Activated CD4-positive, alpha-beta T cell treated with anti-CD3 and anti-CD28 coated beads, Interleukin-2, Interleukin-4, amounts not matched to agents 100 ng/mL and 50 ng/mL, durations not matched to agents 16 hours and 8 hours (primary cell): ENCODE measurements at places on chromosomes 5 and 9.

GRCh38 chr5:168528521-168529373 lies at the start of gene FBLL1:
Gene FBLL1, plus strand, starts transcription at chr5:168529305. Its CDS starts 200 bp downstream, at chr5:168529505.
- peak; percentile 6 for DNase-seq

DNA sequence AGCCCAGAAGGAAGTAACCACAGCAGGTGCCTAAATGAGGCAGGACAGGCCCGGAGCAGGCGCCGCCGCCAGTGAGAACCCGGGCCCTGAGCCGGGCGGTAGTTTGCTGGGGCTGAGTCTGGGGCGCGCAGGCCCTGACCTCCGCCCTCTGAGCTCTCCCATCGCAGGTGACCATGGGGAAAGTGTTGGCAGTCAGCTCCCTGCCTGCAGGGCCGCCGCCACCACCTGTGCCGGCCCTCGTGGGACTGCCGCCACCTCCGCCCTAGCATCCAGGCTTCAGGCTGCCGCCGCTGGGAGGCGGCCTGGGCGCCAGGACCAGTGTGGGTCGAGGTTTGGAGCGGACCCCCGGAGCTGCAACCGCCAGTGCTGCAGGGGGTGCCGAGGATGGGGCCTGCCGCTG lies 61.1 kb downstream of the TARS1 start:
- no peak for DNase-seq

DNA sequence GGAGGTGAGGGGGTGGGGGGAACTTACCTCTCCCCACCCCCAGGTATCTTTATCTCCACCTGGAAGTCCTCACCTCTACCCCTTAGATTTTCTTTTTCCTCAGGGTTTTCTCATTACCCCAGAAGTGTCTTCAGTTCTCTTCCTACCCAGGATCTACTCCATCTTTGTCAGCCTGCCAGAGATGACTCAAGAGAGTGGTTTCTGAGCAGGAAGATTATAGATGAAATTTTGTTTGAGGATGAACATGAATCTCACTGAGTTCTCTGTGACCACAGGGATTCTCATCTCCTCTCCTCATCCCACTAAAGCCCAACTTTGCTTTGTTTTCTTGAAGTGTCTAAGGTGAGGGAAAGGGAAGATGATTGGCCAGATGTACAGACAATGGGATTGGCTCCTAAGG lies 5.2 kb upstream of the HINT2 start:
- DNase-seq, result no peak

- DNase-seq, result no peak
These were observed 36.6 kb upstream of the KCNMB1 start for GRCh38 chr5:170425731-170426130.

DNA sequence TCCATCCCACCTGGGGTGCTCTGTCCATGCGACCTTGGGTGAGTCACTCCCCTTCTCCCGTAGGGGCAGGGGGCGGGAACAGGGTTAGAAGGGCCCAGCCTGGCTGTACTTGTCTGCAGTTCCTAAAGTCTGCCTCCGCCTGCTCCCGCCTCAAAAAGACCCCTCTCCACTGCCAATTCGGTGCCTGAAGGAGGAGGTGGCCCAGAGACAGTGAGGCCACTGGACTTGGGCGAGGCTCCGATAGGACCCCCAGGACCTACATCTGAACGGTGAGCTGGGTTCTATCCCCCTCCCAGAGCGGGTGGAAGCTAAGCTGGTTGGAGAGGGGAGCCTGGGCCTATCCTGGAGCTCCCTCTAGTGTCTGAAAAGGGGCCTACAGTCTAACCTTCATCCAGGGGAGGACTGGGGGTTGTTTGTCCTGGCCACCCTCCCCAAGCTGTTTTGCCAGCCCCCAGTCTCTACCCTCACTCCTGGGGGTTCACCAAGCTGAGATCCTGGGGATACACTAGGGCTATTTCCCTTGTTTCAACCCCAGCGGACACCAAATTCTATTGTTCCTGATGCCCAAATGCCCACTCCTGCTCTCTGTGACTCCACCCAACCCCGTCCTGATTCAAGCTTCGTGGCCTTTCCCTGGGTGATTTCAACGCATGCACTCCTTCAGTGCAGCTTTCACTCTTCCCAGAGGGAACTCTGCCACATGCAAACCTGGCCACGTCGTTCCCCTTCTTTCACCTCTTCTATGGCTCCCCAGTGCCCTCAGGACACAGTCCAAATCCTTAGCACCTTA lies 6.1 kb upstream of the CRB2 start:
- peak; percentile 74 for DNase-seq

DNA sequence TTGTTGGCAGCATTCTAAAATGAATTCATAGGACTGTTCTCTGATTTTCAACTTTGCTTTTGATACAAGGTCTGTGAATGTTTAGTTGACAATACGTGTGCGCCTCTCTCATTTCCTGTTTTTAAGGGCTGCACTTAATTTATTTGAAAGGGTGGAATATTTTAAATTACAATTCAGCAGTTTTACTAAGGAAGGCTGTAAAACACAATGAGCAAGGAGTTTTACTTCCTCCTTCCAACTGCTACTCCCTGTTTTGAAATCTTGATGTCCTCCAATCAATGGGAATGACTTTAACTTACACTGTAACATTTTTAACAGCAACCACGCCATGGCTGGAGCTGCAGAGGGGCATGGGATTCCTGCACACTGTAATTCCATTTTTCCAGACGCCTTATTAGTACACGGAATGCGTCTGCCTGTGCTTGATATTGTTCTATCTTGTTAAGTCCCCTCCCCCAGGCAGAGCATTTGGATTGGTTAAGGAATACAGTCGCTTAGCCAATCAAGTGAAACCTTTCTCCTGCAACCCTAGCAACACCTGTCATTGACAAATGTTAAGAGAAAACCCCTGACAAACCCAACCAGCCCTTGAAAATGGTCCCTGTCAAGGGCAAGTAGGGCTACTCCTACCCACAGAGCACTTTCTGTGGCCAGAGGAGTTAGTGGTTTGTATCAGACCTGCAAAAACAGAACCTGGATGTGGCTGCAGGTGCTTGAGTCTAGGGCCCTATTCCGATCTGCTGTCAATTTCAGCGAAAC lies 12.5 kb upstream of the ZSWIM6 start:
- peak; percentile 39 for DNase-seq

DNA sequence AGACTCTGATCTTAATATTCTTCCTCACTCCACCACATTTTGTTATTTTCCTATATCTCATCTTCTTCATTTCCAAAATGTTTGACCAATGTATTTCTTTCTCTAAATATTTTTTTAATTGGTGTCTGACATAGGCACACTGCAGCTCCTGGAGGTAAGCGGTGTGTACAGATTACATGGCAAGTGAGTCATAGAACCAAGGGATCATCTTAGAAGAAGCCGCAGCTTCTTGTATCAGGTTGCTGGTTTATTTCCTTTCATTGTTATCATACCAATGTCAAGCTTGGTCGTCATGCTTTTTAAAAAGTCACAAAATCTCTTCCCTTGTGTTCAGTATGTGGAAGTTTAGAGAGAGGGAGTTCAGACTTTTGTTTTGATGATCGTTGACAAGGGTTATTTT lies 526.1 kb upstream of the CDH18 start:
- DNase-seq, result no peak
